Activated naive CD4-positive, alpha-beta T cell (primary cell): ENCODE measurements at places on chromosomes 7 and 10.

DNA sequence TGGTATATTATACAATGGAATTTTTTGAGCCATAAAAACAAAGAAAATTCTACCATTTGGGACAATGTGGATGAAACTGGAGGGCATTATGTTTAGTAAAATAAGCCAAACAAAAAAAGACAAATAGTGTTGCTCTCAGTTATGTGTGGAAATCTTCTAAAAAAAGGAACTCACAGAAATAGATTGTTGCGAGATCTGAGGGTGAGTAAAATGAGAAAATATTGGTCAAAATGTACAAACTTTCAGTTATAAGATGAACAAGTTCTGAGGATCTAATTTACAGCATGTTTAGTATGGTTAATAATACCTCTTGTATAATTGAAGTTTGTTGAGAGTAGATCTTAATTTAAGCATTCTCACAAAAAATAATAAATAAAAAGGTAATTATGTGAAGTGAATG is 291.2 kb downstream of the KIF20B start:
- no peak for DNase-seq

GRCh38 chr10:63825111-63825510 is 303.9 kb downstream of the REEP3 start:
- DNase-seq = no peak

DNA sequence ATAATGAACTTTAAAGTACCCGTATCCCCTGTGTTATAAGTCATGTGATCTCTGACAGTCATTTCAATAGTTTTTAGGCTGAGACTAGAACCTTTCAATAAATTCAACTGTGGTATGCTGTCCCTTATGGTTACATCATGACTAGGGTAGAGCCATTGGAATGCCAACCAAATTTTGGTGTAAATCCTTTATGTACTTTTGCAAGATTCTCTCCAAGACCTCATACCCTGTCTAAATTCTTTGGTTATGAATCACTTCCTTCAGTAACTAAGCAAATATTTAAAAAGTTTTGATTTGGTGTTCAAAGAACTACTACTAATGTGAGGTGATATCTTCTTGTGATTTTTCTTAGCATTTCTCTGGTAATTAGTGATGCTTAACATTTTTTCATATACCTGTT is 20.8 kb upstream of the OR6B1 start:
- no peak for DNase-seq

DNA sequence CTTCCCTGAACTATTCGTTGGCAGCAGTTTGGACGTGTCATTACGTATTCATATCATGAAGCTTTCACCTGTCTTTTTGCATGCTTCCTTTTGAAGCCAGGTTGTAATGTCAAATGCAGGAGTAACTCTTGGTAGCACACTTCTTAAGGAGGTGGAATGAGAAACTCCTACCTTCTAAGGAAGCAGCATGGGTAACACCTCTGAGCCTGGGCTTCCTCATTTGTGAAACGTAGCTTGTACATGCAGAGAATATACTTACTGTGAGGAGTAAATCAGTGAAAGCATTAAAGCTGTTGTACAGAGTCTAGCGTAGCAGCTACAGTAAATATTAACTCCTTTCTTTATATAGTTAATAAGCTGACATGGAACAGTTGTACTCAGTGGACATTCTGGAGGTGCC is 21.1 kb downstream of the CUL1 start:
- no peak for DNase-seq

GRCh38 chr10:117597216-117597615 is 54.7 kb downstream of the EMX2 start:
- no peak for DNase-seq

DNA sequence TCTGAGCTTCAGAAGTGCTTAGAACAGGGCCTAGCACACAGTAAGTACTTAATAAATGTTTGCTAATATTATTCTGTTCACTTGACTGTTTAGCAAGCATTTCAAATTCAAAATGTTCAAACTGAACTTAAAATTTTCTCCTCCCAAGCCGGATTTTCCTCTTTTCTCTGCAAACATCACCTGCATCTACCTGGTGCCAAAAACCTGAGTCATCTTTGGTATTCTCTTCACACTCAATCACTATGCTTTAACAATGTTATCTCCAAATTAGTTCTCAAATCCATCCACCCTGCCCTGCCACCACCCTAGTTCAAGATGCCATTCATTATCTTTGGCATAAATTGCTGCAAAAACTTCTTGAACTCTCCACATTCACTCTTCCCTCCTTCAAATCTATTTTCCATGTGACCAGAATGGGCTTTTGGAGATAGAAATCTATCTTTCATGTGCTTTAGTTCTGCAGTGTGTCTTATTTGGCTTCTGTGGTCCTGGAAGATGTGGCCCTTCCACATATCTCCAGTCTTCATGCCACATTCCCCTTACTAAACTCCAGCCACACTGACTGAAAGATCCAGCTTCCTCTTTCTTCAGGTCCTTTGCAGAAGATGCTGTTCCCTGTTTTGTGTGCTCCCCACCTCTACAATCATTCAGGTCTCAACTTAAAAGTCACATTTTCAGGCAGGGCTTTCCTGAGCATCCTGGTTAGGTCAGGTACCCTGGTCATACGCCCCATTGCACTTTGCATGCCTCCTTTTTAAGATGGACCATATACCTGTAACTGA is 2.0 kb downstream of the GGCT start:
- DNase-seq = no peak

DNA sequence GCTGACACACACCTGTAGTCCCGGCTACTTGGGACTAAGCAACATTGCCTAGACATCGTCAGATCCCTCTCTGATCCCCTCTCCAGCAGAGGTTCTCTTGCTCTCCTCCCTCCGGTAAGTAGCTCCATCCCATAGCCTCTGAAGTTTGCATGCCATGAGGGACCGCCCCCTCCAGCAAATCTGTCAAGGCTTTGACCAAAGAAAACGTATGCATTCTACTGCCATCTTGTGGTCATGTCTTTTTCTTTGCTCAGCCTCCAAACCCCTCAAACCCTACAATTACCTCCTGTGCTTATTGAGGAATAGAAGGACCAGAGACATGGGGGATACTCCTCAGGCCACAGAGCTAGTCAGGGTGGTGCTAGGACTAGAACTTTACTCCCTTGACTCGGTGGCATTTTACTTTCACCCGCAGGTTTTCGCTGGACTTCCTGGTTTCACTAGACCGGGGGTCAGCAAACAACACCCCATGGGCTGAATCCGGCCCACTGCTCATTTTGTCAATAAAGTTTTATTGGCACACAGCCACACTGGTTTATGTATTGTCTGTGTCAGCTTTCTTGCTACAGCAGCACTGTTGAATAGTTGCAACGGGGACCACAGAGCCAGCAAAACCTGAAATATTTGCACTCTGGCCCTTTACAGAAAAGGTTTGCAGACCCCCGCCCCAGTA is 202.6 kb upstream of the FOXK1 start:
- DNase-seq = no peak

DNA sequence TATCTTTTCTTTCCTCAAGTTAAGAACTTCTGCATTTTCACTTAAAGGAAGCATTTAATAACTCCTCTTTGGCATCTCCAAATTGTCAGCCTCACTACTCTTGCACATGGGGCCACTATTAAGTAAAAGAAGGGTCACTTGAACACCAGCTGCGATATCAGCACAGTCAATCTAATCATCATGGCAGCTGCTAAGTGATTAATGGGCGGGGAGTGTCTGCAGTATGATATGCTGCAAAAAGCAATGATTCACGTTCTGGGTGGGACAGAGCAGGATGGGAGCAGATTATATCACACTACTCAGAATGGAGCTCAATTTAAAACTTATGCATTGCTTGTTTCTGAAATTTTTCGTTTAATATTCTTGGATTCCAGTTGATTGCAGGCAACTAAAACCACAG is 447.4 kb upstream of the PFKP start:
- DNase-seq = no peak

DNA sequence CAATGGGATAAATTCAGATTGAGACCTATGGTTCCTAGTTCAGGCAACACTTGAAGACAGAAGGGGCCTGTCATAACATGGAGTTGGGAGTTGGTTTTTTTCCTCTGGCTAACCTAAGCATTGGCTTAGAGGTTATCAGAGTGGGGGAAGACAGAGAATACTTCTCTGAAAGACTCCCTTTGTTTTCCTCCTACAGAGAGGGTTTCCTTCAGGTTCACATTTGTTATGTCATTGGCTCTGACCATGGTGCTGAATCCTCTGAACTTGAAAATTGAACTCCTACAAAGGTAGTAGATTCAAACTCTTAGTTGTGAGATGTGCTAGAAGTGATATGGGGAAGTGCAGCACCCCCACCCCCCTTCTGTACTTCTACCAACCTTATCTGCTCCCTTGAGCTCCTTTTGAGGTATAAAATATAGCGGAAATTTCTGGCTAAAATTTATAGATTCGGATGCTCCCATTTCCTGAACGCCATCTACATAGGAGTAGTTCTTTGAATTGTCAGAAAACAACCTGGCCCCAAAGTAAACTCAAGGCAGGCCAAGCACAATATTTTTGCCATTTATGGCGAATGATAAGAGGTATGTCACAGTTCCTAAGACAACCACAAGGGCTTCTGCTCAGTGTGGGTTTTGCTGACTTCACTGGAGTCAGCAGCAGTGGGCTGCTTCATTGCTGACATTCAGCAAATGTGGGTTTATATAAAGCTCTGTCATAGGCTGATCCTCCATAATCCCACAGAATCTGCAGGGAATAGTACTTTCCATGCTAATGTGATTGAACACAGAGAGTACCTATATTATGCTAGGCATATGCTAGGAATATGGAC is 131.6 kb upstream of the KLF14 start:
- no peak for DNase-seq

DNA sequence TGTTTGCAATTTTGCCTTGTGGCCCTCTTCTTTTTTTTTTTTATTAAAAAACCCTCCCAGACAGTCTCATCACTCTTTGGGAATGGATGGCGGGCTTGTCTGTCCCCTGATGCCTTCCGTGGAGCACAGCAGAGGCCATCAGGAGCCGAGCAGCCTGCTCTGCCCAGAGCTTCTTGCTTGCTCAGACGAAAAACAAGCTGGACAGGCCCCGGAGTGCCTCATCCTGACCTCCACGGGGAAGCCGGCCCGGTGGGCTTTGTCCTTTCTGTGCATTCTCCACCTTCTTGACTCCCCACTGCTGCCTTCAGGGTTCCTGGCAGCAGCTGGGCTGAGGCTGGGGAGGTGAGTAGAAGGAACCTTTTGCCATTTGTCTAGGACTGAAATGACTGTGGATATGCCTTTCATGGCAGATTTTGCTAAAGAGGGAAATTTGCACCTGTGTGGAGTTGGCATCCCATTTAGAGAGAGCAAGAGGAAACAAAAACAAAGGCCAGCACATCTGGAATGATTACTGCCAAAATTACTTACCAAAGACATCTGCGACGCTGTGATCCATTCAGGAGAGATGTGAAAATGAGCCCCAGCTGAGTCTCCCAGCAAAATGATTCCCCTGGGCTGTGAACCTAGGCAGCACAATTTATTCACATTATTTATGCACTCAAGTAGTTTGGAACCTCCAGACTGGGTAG is 108.3 kb downstream of the AOAH start:
- DNase-seq = no peak

DNA sequence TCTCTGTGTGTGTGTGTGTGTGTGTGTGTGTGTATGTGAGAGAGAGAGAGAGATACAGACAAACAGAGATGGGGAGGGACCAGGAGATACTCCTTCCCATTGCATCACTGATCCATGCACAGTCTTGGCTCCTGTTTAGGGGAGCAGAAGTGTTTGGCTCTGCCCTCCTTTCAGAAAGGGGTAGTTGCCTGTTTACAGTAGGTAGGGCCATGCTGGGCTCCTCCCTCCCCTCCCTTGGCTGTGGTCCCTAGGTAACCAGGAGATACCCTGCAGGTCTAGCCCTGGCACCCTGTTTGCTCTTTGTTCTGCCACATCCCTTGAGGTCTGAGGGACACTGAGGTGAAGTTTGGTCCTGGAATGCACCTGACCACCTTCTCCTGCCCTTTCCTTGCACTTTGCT is 95.3 kb downstream of the RAMP3 start:
- DNase-seq = no peak

GRCh38 chr7:33547880-33548279 is 357.5 kb upstream of the BMPER start:
- no peak for DNase-seq

GRCh38 chr7:132933072-132933458 is 148.8 kb downstream of the CHCHD3 start:
- DNase-seq = no peak

DNA sequence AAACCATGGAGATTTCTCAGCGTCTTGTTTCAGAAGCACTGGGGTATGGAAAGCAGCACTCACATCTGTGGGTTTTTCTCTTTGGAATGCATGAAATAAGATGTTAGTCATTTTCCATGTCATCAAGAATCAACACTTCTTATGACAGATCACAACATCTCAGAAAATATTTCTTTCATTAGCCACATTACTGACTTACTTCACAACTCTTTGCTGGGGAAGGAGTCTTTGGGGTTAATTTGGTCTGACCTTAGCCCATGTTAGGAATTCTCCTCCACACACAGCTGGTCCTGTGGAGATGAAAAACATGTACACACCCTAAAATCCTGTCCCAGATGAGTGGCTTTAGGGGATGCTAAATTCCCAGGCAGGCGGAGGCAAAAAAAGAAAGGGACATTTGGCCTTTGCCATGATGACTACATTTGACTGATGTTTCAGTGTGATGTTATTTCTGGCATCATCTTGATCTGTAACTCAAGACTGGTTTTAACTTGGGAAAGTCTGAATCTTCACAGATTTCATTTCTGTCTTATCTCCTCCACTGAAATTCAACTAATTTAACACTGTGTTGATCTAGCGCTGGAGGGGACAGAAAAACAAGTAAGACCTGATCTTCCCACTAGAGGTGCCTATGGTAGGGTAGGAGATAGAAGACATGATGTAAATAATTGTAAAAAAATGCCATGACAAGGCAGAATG is 363.2 kb downstream of the PRPF18 start:
- DNase-seq = no peak

DNA sequence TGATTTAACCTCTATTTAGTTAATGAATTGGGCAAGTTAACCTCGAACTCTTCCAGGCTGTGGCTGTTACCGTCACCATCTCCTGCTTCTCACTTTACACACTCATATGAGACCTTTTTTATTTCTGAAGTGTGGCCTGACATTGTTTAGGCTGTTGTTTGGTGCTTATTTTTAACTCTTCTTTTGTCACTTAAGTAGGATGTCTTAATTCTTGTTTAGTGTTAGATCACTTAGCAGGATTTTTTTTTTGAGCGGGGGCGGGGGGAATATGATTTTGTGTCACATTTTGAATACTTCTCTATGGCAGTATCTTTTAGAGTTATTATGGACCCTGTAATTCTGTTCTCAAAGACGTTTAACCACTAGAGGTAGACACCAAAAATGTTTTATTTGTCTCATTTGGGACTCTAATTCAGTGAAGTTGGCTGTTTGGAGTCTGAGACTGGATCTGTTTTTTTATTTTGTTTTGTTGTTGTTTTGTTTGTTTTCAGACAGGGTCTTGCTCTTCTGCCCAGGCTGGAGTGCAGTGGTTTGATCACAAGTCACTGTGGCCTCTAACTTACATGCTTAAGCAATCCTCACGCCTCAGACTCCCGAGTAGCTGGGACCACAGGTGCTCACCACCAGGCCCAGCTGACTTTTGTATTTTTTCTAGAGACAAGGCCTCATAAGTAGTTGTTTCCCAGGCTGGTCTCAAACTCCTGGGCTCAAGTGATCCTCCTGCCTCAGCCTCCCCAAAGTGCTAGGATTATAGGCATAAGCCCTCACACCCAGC is 73.5 kb downstream of the CUX1 start:
- DNase-seq = no peak

- no peak for DNase-seq
These were observed 50.8 kb upstream of the ZMIZ1 start for GRCh38 chr10:79017882-79018520.

- DNase-seq = no peak
These were observed 98.1 kb upstream of the NAMPT start for GRCh38 chr7:106382929-106383328.

GRCh38 chr10:3195726-3196125 is 23.1 kb upstream of the PITRM1 start:
- DNase-seq = no peak

GRCh38 chr10:71274901-71275796 is 43.9 kb upstream of the SLC29A3 start:
- DNase-seq = no peak
